Stimulated activated CD4-positive, alpha-beta T cell treated with anti-CD3 and anti-CD28 coated beads, Interleukin-4, amount 100 ng/mL, for 48 hours (primary cell): ENCODE measurements at places on chromosomes 1 and 21.

DNA sequence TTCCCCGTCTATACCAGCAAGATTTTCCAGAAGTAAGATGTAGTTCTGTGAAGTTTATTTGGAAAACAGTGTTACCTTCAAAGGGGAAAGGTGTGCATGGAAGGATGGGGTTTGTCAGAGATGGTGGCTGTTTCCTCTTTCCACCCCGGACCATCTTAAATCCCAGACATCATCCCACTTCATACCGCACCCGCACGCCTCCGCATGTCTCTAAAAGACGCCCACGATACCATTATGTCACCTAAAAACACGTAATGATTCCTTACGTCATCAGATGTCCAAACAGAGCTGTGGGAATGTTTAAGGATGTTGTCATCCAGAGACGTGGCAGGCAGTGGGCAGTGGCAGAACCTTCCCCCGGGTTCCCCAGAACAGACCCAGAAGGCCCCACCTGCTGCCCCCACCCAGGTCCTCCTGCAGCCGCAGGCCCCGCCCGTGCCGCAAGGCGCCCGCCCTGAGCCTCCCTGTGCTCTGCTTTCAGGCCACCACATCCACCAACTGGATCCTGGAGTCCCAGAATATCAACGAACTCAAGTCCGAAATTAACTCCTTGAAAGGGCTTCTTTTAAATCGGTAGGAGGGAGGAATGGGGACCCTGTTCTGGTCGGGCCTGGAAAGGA, 152.2 kb downstream of the PEX14 start:
- no peak for DNase-seq

DNA sequence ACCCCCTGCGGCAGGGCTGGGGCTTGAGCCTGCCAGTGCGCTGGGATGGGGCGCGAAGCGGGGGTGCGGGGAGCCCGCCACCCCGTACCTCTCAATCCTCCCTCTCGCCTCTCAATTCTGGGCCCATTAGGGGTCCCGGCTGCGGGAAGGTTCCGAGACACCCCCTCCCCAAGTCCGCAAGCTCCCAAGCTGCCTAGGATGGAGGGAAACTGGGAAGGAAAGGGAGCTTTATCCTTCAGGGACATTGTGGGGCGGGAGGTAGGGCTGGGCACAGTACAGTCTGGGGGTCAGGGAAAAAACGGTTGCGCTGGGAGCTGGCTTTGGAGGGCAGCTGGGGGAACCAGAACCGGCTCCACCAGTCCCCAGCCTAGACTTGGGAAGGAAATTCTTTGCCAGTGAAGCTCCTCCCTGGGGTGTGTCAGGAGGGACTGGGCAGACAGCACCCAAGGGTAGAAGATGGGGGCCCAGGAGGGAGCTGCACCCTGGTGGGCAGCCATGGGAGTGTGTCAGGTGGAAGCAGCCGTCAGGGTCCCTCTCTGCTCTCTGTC, 904 bp downstream of the GJB3 start:
- no peak for DNase-seq

DNA sequence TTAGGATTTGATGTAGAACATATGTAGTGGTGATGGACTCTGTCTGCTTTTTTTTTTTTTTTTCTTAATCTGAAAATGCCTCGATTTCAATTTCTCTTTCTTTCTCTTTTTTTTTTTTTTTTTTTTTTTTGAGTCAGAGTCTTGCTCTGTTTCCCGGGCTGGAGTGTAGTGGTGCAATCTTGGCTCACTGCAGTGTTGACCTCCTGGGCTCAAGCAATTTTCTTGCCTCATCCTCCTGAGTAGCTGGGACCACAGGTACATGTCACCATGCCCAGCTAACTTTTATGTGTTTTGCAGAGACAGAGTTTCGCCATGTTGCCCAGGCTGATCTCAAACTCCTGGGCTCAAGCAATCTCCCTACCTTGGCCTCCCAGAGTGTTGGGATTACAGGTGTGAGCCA, 17.4 kb downstream of the MAST2 start:
- no peak for DNase-seq

GRCh38 chr1:87549738-87550137, 221.1 kb downstream of the LMO4 start:
- DNase-seq: no peak

- no peak for DNase-seq
These were observed 34.4 kb downstream of the PALMD start for GRCh38 chr1:99680270-99680669.

- no peak for DNase-seq
These were observed 308.1 kb upstream of the RUNX1 start for GRCh38 chr21:35357041-35357780.

DNA sequence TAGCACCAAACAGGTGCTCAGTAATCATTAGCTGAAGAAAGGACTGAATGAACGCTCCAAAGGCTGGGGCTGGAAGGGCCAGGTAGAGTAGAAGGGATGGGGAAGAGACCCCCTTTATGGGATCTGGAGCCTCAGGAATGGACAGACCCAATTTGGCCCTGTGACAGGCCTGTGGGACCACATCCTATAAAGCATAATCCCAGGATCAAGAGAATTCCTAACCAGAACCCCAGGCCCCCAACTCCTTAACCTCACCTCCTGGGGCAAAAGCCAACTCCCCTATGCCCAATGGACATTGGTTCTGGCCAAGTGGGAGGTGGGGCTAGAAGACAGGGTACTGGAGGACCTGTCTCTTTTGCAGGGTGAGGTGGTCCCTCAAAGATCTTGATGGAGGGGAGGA, 9.2 kb downstream of the HPCAL4 start:
- DNase-seq: no peak

GRCh38 chr1:154581766-154582165, 14.2 kb downstream of the CHRNB2 start:
- no peak for DNase-seq

- no peak for DNase-seq
These were observed 57.8 kb upstream of the COL18A1 start for GRCh38 chr21:45347048-45347711.

- no peak for DNase-seq
These were observed 535.1 kb downstream of the DPYD start for GRCh38 chr1:97385536-97386277.

DNA sequence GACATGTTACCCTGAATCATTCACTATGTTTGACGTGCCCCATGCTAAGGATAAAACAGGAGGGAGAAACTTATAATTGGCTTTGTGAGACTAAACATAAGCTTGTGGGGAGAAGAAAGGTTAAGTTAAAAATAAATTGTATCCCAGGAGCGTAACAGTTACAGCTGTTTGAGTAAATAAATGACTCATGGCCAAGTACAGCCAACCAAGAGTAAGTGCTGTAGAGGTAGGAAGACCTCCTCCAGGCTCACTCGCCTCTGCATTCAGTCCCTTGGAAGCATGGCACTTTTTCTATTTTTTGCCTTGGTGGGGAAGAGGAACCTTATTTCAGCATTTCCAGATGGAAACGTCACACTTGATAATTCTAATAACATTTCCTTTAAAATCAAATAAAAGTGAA, 116.5 kb downstream of the ZP4 start:
- no peak for DNase-seq

DNA sequence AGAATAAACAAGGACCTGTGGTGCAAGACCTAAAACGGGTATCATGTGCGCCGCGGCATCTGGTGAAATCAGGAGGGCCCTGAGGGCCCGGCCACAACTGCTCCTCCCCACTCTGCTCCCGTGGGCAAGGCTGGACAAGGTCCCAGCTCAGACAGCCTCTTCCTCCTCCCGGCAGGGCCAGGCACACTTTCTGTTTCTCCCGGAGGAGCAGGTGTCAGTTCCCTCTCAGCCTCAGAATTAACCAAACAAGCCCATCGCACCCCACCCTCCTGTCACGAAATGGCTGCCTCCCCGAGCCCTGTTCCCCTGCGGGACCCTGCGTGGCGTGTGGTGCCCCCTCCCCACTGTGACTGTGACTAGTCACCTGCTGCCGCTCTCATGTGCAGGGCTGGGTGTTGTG, 15.2 kb downstream of the PTTG1IP start:
- DNase-seq: no peak

DNA sequence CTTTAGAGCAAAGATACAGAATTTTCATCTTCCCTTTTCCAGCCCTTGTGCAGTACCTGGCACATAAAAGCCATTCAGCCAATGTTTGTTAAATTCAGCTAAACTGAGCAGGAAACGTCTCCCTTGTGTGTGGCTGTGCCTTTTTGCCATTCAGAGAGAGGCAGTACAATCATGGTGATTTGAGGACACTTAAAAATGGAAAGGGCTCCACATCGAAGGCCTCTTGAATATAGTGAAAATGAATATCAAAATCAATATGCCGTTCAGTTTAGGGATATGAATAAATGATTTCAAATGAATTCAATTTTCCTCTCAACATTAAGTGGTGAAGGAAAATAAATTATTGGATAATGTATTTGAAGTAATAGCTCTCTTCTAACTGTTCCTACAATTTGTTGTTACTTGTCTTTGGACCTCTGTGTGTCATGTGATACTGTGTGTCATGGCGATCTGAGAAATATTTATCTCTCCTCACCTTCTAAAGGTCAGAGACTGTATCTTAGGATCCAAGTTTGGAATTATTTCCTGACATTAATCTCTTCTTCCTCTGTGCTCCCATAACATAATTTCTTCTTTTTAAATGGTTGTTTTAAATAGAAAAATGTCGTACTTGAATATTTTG, 355.6 kb upstream of the ST6GALNAC5 start:
- no peak for DNase-seq
